ENCODE measurements at places on chromosomes 3 and 15. TPM values are rescaled to one million over a fixed set of nuclear protein-coding genes. Genes with fewer than 3 reads are reported as not detected.

- DNase-seq: no peak
- H3K4me1 ChIP-seq: no peaks in the 10 kb centered on the region
- H3K36me3 ChIP-seq: no peaks in the 10 kb centered on the region
- H3K4me3 ChIP-seq: no peak overlapping the region
- no peaks in the 10 kb centered on the region for H3K27me3 ChIP-seq
Observed at GRCh38 chr3:25533399-25533798, 105.3 kb downstream of the RARB start.

B3GALNT1 gene
- 14.7 TPM for total RNA-seq

GRCh38 chr15:79117442-79118204, 27.0 kb upstream of the RASGRF1 start:
- H3K4me1 ChIP-seq: no peaks in the 10 kb centered on the region
- no peaks in the 10 kb centered on the region for H3K36me3 ChIP-seq
- peak; percentile 25 for DNase-seq
- H3K27me3 ChIP-seq: no peaks in the 10 kb centered on the region
- H3K27ac ChIP-seq: no peak overlapping the region

GRCh38 chr15:47377465-47377864, 339.8 kb upstream of the SEMA6D start:
- no peak for DNase-seq
- H3K4me3 ChIP-seq: no peak overlapping the region
- no peaks in the 10 kb centered on the region for H3K27me3 ChIP-seq
- no peaks in the 10 kb centered on the region for H3K4me1 ChIP-seq
- H3K27ac ChIP-seq: no peak overlapping the region

GRCh38 chr3:136714020-136714419, 38.2 kb downstream of the STAG1 start:
- H3K27ac ChIP-seq: no peak overlapping the region
- H3K4me3 ChIP-seq: no peak overlapping the region
- no peak for DNase-seq
- H3K4me1 ChIP-seq: no peaks in the 10 kb centered on the region
- H3K36me3 ChIP-seq: peaks cover 8% of the 10 kb centered on the region

DNA sequence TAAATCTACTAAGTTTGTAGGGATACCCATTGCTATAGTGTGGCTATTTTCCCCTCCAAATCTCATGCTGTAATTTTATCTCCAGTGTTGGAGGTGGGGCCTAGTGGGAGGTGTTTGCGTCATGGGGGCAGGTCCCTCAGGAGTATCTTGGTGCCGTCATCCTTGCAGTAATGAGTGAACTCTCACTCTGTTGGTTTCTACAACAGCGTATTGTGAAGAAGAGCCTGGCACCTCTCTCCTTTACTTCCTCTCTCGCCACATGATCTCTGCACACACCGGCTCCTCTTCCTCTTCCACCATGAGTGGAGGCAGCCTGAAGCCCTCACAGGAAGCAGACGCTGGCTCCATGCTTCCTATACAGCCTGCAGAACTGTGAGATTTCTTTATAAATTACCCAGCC, 34.0 kb upstream of the TRPM1 start:
- no peak overlapping the region for H3K4me3 ChIP-seq
- peaks cover 3% of the 10 kb centered on the region for H3K4me1 ChIP-seq
- no peak overlapping the region for H3K27ac ChIP-seq
- H3K27me3 ChIP-seq: no peaks in the 10 kb centered on the region
- DNase-seq: no peak

DNA sequence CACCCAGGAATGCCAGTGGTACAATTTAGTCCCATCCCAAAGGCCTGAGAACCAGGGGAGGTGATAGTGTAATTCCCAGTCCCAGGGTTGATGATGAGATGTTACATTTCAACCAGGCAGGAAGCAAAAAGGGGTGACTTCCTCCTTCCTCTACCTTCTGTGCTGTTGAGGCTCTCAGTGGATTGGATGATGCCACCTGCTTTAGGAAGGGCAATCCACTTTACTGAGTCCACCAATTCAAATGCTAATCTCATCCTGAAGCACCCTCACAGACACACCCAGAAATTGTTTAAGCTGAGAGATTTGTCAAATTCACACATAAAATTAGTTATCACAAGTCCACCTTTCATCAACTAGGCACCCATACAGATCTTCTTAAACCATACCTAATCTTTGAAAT, 418.5 kb upstream of the GOLIM4 start:
- peak overlapping the region; percentile 21 for H3K27ac ChIP-seq
- no peaks in the 10 kb centered on the region for H3K36me3 ChIP-seq
- no peak overlapping the region for H3K4me3 ChIP-seq
- peak; percentile 46 for DNase-seq
- H3K4me1 ChIP-seq: peaks cover 7% of the 10 kb centered on the region

DNA sequence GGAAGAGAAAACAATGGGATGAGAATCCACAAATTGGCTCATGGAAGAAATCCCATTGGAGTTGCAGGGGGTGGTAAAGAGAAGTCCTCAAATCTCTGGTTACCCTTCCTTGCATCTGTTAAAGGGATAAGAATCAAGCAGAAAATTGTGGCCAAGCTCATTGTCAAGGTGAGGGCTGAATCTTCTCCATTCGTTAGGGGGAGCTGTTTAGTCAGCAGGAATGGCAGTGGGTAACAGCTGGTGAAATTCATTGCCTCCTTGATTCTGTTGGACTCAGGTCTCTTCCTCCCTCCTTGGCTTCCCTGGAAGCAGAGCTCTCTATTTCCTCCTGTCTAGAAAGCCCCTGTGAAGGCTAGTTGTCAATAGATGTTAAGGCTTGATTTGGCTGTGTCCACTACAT, 343.1 kb upstream of the SEMA6D start:
- no peaks in the 10 kb centered on the region for H3K36me3 ChIP-seq
- DNase-seq: peak; percentile 46
- H3K27me3 ChIP-seq: no peaks in the 10 kb centered on the region
- H3K4me3 ChIP-seq: no peak overlapping the region
- H3K4me1 ChIP-seq: no peaks in the 10 kb centered on the region

SEMA3F gene
- 14.3 TPM for total RNA-seq

GRCh38 chr15:33126559-33127290, 67.8 kb downstream of the FMN1 start:
- no peak overlapping the region for H3K4me3 ChIP-seq
- no peak for DNase-seq
- no peaks in the 10 kb centered on the region for H3K4me1 ChIP-seq
- no peaks in the 10 kb centered on the region for H3K27me3 ChIP-seq
- H3K36me3 ChIP-seq: no peaks in the 10 kb centered on the region

- H3K4me3 ChIP-seq: no peak overlapping the region
- H3K27ac ChIP-seq: no peak overlapping the region
- H3K27me3 ChIP-seq: no peaks in the 10 kb centered on the region
- peak; percentile 55 for DNase-seq
Observed at GRCh38 chr15:49315391-49315823, 107.6 kb upstream of the FGF7 start.

DNA sequence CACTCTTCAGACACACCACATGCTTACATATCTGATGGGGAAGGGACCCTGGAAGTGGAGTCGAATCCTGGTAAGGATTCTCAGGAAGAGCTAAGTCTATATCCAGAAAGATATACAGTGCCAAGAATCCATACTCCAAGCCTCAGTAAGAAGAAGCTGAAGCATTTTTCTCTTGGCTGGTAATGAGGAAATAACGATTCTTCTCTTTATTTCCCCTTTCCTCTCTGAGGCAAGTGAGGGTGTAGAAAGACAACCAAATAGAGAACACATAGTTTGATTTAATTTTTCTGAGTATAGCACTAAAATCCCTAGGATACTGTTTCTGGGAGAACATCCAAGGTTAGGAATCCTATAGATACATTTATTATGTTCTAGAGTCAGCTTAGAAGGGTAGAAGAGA, 857.3 kb downstream of the TUSC7 start:
- no peak for DNase-seq
- H3K36me3 ChIP-seq: no peaks in the 10 kb centered on the region
- H3K27me3 ChIP-seq: no peaks in the 10 kb centered on the region
- no peak overlapping the region for H3K4me3 ChIP-seq

DNA sequence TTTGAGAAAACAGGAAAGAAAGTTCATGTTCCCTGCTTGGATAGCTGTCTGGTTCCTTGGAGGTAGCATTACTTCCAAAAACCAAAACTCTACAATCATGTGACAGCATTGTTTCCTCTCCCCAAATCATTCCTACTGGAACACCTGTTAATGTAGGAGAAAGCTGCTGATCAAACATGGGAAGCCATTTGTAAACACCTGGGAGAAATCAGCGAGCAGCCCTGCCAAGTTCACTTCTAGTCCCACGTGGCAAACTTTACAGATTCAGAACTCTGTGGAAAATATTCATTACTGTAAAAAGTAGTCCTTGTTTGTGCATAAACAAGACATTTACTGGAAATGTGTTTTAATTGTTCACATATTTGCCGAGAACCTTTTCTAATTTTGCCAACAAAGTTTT, 275.5 kb upstream of the AZI2 start:
- H3K4me3 ChIP-seq: no peak overlapping the region
- H3K27me3 ChIP-seq: no peaks in the 10 kb centered on the region
- H3K36me3 ChIP-seq: no peaks in the 10 kb centered on the region
- no peak overlapping the region for H3K27ac ChIP-seq
